Suprapubic skin (tissue), 4 donors: ENCODE measurements at places on chromosomes 7 and 10. TPM values are rescaled to one million over a fixed set of nuclear protein-coding genes. Genes with fewer than 3 reads are reported as not detected.

The GJD4 gene
- 0.42 TPM for total RNA-seq

GRCh38 chr7:18828994-18829857, 288.2 kb downstream of the TWIST1 start:
- no peak for DNase-seq
- H3K36me3 ChIP-seq: no peaks in the 10 kb centered on the region
- H3K27me3 ChIP-seq: no peaks in the 10 kb centered on the region
- H3K27ac ChIP-seq: peak overlapping the region; percentile 49
- H3K4me3 ChIP-seq: peak overlapping the region; percentile 20

DNA sequence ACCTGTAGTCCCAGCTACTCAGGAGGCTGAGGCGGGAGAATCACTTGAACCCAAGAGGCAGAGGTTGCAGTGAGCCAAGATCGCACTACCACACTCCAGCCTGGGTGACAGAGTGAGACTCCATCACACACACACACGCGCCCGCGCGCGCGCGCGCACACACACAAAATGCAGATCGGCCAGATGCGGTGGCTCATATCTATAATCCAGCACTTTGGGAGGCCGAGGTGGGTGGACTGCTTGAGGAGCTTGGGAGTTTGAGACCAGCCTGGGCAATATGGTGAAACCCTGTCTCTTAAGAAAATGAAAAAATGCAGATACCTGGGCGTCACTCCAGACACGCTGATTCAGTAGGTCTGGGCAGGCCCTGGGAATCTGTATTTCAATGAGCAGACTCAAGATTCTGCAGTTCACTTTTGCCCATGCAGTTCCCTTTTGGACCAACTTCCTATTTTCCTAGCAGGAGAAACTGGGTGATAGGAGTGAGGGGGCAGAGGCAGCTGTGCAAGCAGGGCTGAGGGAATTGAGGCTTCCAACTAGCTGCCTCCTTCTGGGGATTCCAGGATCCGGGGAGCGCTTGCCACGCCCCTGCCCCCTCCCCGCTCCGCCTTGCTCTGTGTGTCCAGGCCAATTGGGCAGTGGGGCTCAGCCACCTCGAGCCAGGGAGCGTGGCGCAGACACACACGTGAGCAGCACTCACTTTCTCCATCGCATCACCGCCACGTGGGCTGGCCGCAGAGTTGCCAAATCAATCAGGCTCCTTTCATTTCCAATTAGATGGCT, 173.6 kb downstream of the SH3PXD2A start:
- DNase-seq: no peak
- H3K36me3 ChIP-seq: no peaks in the 10 kb centered on the region
- no peaks in the 10 kb centered on the region for H3K27me3 ChIP-seq
- H3K4me3 ChIP-seq: no peak overlapping the region
- peak overlapping the region; percentile 79 for H3K27ac ChIP-seq

- H3K4me3 ChIP-seq: no peak overlapping the region
- H3K4me1 ChIP-seq: no peaks in the 10 kb centered on the region
- DNase-seq: no peak
- no peaks in the 10 kb centered on the region for H3K27me3 ChIP-seq
Measured at GRCh38 chr7:88845091-88845490, 49.6 kb upstream of the TEX47 start.

The PRLHR gene
- not detected for total RNA-seq

DNA sequence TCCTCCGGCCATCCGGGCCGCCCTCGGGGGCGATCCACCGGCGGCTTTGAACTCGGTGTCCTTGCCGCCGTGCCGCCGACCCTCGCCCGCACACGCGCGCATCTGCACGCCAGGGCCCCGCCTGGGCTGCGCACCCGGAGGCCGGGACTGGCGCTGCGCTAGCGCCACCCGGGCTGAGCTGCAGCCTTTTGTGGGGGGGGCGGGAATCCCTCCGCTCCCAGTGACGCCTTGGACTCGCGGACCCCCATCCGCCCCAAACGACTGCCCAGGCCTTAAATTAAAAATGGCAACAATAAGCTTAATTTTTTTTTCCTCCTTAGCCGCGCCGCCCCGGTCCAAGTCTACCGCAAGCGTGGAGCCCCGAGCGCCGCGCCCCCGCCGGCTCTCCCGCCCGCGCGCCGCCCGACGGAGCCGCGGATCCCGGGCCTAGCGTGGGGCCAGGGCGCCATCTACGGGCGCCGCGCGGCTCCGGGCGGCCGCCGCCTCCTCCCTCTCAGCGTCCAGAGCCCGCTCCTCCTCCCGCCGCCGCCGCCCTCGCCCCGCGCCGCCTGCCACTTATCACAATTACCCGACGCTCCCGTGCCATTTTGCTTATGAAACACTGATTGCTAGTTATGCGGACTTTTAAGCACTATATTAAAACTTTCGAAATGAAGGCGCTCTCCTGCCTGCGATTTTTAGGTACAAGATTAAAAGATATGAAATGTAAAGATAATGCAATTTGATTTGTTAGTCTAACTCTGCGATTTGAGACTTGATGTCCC, 7.5 kb upstream of the EBF3 start:
- H3K4me3 ChIP-seq: peak overlapping the region; percentile 52
- peaks cover 53% of the 10 kb centered on the region for H3K4me1 ChIP-seq
- H3K27me3 ChIP-seq: peaks cover 94% of the 10 kb centered on the region
- no peak overlapping the region for H3K27ac ChIP-seq
- DNase-seq: no peak
- H3K36me3 ChIP-seq: no peaks in the 10 kb centered on the region

The GJC3 gene
- total RNA-seq: 2.9 TPM

DNA sequence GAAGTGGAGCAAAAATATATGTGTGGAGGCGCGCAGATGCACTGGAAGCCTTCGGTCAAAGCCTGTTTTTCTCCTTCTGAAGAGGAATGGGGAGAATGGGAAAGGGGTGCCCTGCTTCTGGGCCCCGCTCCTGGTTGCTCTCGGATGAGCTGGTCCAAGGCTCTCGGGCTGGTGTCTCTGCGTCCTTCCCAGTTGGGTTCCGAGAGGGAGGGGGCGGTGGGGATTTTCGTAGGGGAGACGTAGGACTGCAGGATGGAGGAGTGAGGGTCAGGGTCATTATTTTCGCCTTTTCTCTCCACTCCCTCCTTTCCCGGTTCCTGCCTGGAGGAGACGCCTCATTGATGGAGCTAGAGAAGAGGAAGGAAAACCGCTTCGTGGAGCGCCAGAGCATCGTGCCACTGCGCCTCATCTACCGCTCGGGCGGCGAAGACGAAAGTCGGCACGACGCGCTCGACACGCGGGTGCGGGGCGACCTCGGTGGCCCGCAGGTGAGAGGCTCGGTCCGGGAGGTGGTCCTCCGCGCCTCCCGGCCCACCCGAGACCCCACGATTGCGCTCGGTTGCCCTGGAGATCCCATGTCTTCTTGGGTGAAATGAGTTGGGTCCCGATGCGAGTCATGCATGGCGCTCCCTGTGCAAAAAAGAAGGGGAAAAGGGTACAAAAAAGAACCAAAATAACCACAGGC, 790 bp downstream of the ADAM22 start:
- no peak for DNase-seq
- peak overlapping the region; percentile 86 for H3K4me3 ChIP-seq
- peaks cover 10% of the 10 kb centered on the region for H3K4me1 ChIP-seq
- peaks cover 10% of the 10 kb centered on the region for H3K27me3 ChIP-seq
- no peak overlapping the region for H3K27ac ChIP-seq

- no peak overlapping the region for H3K27ac ChIP-seq
- H3K36me3 ChIP-seq: peaks cover 14% of the 10 kb centered on the region
- H3K4me1 ChIP-seq: no peaks in the 10 kb centered on the region
- no peak for DNase-seq
Measured at GRCh38 chr10:45625879-45626278, 46.7 kb downstream of the ZFAND4 start.

The TMEM248 gene
- 90.8 TPM for total RNA-seq

- H3K27me3 ChIP-seq: no peaks in the 10 kb centered on the region
- no peak for DNase-seq
- no peaks in the 10 kb centered on the region for H3K36me3 ChIP-seq
- no peak overlapping the region for H3K4me3 ChIP-seq
- H3K27ac ChIP-seq: no peak overlapping the region
- H3K4me1 ChIP-seq: no peaks in the 10 kb centered on the region
Measured at GRCh38 chr7:123070702-123071286, 75.3 kb upstream of the TAS2R16 start.

The AKR1C4 gene
- 1.1 TPM for total RNA-seq

The ZNF487 gene
- total RNA-seq: 6.5 TPM

- H3K4me1 ChIP-seq: no peaks in the 10 kb centered on the region
- no peak overlapping the region for H3K27ac ChIP-seq
- H3K36me3 ChIP-seq: no peaks in the 10 kb centered on the region
- DNase-seq: no peak
- no peaks in the 10 kb centered on the region for H3K27me3 ChIP-seq
Measured at GRCh38 chr7:91165846-91166230, 98.4 kb upstream of the FZD1 start.

DNA sequence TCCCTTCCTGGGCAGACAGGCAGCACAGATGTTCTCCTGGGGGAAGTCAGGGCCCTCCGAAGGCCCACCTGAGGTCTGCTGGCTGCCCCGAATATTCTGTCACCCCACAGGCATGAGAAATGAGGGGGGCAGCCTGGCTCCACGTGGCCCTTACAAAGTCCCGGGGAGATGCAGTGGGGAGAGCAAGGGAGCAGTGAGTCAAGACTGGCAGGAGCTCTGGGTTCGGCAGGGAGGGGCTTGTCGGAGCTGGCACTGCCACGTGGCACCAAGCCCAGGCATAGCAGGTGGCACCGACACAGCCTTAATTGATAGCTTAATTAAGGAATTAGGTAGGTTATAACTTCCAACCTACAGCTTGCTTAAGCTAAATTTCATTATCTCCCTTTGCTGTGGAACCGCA, 163.9 kb downstream of the USP6NL start:
- no peak for DNase-seq
- no peak overlapping the region for H3K4me3 ChIP-seq
- H3K4me1 ChIP-seq: peaks cover 3% of the 10 kb centered on the region
- no peak overlapping the region for H3K27ac ChIP-seq
- no peaks in the 10 kb centered on the region for H3K36me3 ChIP-seq

DNA sequence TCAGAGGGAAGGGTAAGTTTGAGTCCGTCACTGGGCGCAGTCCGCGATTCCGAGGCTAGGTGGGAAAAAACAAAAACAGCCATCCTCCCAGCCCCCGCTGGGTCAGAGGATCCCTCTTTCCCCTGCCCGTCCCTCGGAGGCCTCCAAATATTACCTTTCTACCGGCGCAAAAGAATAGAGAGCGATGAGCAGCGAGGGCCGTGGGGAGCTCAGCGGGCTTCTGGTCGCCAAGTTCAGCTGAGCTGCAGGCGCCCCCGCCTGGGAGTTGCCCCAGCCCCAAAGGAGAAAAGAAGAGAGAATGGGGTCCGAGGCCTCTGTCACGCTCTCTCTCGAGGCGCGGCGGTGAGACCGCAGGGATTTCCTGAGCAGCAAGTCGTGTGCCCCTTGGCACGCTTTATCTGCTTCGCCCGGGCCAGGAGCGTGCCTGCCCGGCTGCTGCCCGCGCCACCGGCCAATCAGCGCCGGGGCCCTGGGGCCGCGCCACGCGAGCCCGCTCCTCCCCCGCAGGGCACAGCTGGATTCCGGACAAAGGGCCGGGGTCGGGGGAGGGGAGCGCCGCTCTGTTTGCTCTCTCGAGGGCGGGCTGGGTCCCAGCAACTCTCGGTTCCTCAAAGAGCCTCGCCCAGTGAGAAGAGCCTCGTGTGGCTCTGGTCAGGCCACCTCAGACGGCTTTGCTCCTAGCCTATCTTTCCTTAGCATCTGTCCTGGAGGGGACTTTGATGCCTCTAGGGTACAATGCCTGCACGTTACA, at the start of gene NEUROG3:
NEUROG3 (minus strand) TSS at position 367 of the 751 bp plus-strand sequence. CDS start 379 bp downstream, outside the sequence.
- no peak within 1 kb of the TSS for H3K27ac ChIP-seq
- no peak for DNase-seq
- peak within 1 kb of the TSS; percentile 42 for H3K4me3 ChIP-seq
- H3K36me3 ChIP-seq: no peaks in the 10 kb centered on the region
- H3K4me1 ChIP-seq: peaks cover 35% of the 10 kb centered on the region

The AQP1 gene
- total RNA-seq: 116 TPM

DNA sequence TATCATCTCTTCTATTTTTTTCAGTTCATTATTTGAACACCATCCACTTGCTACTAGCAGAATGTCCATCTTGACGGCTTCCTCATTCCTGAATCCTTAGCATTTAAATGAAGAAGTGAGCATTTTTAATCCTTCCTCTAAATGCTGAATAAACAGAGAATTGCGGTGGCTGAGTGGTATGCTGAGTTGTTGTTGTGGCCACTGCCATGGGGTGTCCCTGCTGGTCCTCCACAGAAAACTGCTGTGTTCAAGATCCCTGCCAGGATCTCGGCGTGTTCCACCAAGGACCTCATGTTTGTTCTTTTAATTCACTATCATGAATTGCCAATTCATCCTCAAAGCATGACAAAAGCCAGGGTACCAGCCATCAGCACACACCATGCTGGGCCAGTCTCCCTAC, 48.9 kb upstream of the HABP2 start:
- no peak overlapping the region for H3K27ac ChIP-seq
- no peaks in the 10 kb centered on the region for H3K27me3 ChIP-seq
- H3K4me1 ChIP-seq: peaks cover 6% of the 10 kb centered on the region
- no peak for DNase-seq
- H3K36me3 ChIP-seq: no peaks in the 10 kb centered on the region
- H3K4me3 ChIP-seq: no peak overlapping the region

DNA sequence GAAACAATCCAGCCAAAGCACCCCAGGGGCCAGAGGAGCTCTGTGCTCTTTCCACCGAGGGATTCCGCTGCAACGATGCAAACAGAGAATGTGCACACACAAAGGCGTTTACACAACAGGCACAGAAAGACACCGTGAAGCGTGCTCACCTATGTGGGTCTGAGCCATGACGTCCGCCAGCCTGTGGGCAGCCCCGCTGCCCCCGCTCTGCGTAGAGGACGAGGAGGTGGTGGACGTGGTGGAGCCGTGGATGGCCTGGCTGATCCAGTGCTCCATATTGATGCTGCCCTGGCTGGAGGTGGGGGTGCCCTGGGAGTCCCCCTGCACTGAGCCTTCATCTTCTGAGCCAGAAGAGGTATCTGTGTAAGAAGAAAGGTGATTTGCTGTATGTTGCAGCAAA, 266.8 kb downstream of the DIP2C start:
- no peaks in the 10 kb centered on the region for H3K27me3 ChIP-seq
- H3K36me3 ChIP-seq: peaks cover 28% of the 10 kb centered on the region
- no peak for DNase-seq
- H3K4me1 ChIP-seq: no peaks in the 10 kb centered on the region
- H3K4me3 ChIP-seq: no peak overlapping the region
